Stimulated activated CD8-positive, alpha-beta memory T cell treated with anti-CD3 and anti-CD28 coated beads, Interleukin-4, amount 100 ng/mL, for 1 hour (primary cell): ENCODE measurements at places on chromosomes 16 and 17.
A peak's percentile ranks its signal among the peaks of the same experiment; 100 is the strongest.

DNA sequence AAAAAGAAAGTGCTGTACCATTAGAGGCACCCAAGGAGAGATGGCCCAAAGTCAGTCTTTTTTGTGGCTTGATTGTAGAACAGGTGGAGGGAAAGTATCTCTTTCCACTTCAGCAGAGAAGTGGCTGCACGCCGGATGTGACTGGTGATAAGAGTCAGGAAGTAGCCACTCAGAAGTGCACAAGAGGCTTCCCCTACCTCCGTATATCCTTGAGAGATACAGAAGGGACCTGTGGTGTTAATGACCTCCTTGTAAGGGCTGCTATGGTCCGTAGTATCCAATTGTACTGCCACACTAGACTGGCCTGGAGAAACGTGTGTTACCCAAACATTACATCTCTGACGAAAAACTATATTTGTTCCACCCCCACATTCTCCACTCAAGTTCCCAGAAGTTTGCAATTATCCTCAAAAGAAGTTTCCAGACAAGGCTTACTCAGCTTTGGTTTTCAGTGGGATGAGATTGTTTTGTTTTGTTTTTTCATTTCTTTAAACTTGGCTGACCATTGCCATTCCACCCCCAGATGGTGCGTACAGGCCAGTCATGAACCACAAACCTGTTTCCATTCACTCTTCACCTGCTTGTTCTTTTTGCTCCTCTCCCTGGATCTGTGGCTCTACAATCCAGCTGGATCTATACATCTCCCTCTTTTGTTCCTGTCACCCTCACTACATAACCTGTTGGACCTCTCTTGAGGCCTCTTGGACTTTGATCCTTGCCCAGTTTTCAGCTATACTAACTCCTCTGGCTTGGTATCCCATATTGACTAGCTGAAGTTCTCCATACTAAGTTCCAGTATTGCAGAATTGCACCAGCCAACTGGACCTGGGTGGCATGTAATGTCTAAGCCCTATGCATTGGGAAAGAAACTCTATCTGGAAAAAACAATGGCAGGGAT is 20.7 kb upstream of the MED13 start:
- DNase-seq, result no peak

GRCh38 chr16:25257956-25258860 is 563 bp upstream of the ZKSCAN2 start:
- DNase-seq, result peak; percentile 51

DNA sequence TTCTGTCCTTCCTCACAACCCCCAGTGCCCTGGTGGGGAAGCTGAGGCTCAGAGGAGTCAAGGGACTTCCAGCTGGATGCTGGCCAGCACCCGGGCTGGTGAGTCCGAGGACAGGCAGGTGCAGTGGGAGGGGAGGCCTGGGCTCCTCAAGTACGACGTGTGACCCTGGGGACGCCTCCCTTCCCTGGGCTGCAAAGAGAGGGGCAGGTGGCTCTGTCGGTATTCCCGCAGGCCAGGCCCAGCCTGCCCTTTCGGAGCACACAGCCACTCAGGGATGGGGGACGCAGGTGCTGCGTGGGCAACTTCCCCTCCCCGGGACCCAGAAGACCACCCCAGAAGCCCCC is 33.1 kb upstream of the PVALEF start:
- no peak for DNase-seq

- peak; percentile 41 for DNase-seq
Measured at GRCh38 chr17:40605306-40605705, 40.0 kb upstream of the CCR7 start.

- DNase-seq, result no peak
Measured at GRCh38 chr17:58995247-58995940, 111.3 kb downstream of the TRIM37 start.

- no peak for DNase-seq
Measured at GRCh38 chr16:77925531-77925930, 96.8 kb upstream of the CLEC3A start.

DNA sequence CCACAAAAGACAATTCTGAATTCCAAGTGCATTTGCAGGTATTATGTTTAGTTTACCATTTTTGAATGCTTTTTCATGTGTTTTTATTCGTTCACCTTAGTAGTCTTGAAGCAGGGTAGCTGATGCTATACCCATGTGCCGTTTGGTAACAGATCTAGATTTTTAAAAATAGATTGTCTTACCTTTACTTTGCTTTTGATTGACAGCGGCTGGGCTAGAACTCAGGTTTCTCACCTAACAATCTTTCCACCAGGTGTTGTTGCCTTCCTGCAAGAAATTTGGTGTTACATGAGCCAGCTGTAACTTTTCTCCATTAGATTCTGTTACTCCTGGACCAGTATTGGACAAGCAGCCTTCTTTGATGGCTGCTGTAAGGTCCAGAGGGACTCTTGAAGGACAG is 1.5 kb upstream of the FTSJ3 start:
- DNase-seq, result no peak

GRCh38 chr16:1775006-1775845 is 2.3 kb upstream of the MRPS34 start:
- DNase-seq, result no peak

- DNase-seq, result no peak
Measured at GRCh38 chr17:72702998-72703397, 389.5 kb downstream of the SLC39A11 start.

DNA sequence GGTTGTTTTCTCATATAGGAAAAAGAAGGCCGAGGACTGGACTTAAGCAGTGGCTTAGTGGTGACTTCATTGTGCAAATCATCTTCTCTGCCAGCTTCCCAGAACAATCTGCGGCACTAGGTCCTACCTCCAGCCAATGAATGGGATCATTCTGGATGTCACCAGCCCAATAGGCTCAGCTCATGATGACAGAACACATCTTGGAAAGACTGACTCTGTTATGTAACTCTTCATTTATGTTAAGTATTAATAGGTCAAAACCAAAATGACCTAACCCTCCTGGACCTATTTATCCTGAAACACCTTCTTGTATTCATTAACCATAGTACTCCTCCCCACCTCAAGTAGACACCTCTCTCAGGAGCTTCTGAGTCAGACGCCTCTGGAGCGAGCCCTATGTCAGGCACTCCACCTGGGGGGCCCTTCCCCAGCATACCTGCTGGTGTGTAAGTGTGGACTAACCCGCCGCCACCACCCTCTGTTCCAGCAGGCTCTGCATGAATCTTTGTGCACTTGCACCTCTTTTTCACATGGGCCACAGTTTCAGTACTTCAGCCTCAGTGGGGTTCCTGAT is 7.2 kb downstream of the ARL2BP start:
- no peak for DNase-seq

DNA sequence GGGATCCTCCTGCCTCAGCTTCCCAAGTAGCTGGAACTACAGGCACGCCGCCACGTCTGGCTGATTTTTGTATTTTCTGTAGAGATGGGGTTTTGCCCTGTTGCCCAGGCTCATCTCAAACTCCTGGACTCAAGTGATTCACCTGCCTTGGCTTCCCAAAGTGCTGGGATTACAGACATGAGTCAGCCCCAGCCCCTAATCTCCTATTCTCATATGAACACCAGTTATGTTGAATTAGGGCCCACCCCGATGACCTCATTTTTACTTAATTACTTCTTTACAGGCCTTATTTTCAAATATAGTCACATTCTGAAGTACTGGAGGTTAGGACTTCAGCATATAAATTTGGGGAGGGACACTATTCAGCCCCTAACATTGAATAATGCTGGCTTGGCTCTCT is 49.2 kb downstream of the ZNRF1 start:
- DNase-seq, result no peak

- no peak for DNase-seq
Measured at GRCh38 chr16:88867581-88868246, 1.3 kb upstream of the PABPN1L start.

DNA sequence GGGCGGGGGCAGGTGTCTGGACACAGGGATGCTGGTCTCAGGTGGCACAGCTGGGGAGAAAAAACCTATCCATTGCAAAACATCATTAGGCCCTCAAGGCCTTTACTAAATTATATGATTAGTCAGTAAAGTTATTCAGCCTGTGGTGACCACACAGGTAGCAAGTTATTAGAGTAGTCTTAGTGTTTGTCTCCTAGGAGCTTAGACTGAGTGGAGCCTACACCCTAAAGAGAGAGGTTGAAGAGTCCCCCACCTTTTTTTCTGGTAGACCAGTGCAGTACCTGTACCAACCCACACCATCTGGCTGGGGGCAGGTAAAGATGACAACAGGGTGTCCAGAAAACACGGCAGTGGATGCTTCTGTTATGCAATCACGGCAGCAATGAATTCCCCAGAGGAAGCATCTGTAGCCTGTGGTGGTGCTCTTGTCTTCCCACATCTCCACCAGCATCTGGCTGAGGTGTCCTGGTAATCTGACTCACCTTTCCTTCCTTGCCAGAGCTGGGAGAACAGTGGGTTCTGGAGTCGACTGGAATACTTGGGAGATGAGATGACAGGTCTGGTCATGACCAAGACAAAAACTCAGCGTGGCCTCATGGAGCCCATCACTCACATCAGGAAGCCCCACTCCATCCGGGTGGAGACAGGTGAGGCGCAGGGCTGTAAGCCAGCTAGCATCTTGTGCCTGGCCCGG is 11.0 kb downstream of the MYCBPAP start:
- DNase-seq, result no peak

DNA sequence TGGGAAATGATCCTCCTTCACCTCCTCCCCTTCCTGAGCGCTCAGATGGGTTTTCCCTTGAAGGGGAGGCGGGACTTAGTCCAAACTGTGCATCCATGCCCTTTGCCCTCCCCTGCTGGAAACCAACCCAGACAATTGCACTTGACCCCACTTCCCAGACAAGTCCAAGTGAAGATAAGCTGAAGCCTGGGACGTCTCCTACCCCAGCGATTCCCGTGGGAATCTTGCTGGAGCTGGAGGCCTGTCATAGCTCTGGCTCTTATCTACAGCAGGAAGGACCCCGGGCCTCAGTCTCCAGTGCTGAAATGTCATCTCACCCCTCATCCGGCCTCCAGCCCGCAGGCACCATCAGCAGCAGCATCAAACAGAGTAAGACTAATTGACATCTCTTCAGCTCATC is 6.5 kb upstream of the NGFR start:
- DNase-seq, result no peak

GRCh38 chr17:37458805-37459204 is 30.9 kb upstream of the DUSP14 start:
- DNase-seq, result no peak

DNA sequence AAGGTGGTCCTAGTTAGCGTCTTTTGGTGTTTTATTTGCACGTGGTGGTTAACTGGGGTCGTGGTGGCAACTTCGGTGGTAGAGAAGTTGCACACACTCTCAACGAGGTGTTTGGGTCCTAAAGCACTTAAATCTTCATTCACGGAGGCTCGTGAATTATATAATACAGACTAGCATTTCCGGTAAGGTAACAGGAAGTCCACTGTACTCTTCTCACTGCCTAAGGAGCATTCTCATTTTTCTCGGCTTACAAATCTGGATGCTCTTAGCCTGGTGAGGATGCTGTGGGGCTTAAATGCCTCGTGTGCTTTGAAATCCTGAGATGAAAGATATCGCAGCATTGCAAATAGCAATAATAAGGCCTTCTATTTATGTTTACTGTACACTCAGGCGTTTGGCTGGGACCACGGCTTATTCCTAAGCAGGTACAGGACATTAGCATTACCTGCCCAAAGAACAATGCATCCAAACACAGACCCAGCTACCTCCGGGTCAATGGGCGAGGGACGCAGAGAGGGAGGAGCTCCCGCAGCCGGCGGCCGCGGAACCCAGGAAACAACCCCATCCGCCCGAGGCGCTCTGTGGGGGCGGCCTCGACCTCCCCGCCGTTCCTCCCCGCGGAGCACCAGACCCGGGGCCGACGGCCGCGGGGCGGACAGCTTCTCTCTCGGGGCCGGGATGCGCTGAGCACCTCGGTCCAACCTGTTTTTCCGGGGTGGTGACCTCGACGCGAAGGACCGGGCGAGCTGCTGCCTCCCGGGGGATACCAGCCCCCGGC is 856 bp downstream of the DNAJA2 start:
- peak; percentile 20 for DNase-seq

DNA sequence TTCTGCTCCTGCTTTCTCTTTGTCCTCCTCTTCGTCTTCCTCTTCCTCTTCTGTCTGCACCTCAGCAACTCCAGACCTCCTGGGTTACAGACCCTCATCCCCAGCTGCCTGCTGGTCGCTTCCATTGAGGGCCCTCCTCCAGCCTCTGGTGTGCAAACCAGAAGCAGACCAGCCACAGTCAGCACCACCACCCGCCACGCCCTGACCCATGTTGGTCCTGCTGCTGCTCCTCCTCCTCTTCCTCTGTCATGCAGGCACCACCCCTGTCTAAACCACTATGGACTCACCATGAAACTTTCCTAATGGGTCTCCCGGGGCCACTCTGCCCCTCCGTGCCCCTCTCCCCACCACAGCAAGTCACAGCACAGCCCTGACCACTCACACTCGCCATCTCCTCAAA is 11.4 kb upstream of the OGFOD3 start:
- DNase-seq, result no peak

- no peak for DNase-seq
Measured at GRCh38 chr16:55367301-55367811, 43.4 kb downstream of the IRX6 start.

- no peak for DNase-seq
Measured at GRCh38 chr17:81386646-81387099, 8.6 kb upstream of the BAHCC1 start.

DNA sequence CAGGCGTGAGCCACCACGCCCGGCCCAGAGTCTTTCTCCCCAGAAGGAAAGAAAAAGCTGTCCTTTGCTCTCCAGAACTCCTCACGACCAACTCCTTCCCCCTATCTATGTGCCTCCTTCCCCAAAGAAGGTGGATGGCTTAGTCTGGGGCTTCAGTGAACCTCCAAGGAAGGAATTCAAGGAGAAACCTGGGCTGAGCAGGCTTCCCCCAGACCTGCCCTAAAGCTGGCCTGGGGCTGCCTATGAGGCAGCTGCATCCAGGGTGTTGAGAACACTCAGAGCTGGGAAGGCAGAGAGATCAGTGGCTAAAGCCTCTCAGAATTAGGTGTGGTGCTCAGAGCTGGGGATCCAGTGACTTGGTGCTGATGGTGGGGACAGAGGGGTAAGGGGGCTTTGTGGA is 3.8 kb downstream of the ACSF2 start:
- DNase-seq, result no peak

- DNase-seq, result no peak
Measured at GRCh38 chr17:80920441-80920840, 71.2 kb upstream of the CHMP6 start.

GRCh38 chr16:11980136-11980844 is 3.8 kb downstream of the SNX29 start:
- no peak for DNase-seq

DNA sequence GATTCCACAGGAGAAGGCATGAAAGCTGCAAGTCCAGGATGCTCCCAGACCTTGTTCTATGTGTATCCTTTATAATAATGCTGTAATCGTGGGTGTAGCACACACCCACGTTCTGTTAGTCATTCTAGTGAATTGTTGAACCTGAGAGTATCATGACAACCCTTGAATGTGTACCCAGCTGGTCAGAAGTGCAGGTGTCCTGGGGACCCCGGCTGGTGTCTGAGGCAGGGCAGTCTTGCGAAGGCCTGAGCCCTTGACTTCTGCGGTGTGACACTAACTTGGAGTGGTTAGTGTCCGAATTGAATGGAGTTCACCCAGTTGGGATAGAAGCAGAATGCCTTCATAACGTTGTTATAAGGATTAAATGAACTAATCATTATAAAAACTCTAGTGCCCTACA is 218.0 kb upstream of the TNRC6C start:
- DNase-seq, result no peak

- no peak for DNase-seq
Measured at GRCh38 chr17:5210091-5210490, 18.4 kb upstream of the ZNF594 start.

- DNase-seq, result no peak
Measured at GRCh38 chr17:4097165-4097960, 45.5 kb downstream of the ZZEF1 start.

GRCh38 chr16:58755989-58756649 is 22.0 kb upstream of the GOT2 start:
- peak; percentile 40 for DNase-seq

GRCh38 chr16:83552228-83552627 is 255.6 kb upstream of the HSBP1 start:
- no peak for DNase-seq
